ENCODE measurements at places on chromosomes 1 and 21. TPM values are rescaled to one million over a fixed set of nuclear protein-coding genes. Genes with fewer than 3 reads are reported as not detected.
A peak's percentile ranks its signal among the peaks of the same experiment; 100 is the strongest.

- DNase-seq: no peak
Measured at GRCh38 chr1:231062500-231063270, 22.6 kb upstream of the FAM89A start.

- no peak for DNase-seq
Measured at GRCh38 chr1:170886460-170886859, 48.9 kb upstream of the MROH9 start.

UBL4B gene
- total RNA-seq: not detected

GRCh38 chr1:226126824-226127569 is 59.5 kb downstream of the ACBD3 start:
- no peak for DNase-seq

DNA sequence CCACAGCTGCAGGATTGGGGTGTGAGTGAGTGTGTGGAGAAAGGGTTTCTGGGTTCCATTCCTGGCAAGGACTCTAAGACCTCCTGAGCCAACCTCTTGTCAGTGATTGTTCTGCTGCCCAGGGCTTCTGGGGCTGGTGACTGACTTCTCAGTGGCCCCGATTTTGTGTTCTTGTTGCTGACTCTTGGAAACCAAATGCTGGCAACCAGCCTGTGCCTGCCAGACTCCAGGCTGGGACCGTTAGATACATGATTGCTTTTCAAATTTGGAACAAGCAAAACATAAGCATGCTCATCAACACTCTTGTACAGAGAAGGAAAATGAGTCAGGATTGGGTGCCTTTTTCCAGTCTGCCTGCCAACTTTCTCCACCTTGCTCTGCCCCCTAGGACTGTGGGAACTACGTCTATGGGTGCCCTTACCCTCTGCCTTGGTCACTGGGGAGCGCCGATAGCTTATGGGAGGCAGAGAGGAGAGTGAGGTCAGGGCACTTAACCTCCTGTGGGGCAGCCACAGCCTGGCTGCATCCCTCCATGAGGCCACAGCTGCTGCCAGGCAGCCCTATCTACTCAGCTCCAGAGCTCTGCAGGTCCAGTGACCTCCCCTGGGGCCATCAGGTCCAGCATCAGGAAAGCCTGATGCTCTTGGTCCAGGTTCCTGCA is 39.3 kb upstream of the EPS8L3 start:
- DNase-seq: no peak

LMX1A gene
- total RNA-seq: not detected

GRCh38 chr1:110292031-110292741 is 47.0 kb upstream of the RBM15 start:
- DNase-seq: no peak

P3R3URF gene
- total RNA-seq: not detected

GRCh38 chr1:228275179-228275429 is 67.3 kb downstream of the OBSCN start:
- DNase-seq: no peak

GRCh38 chr1:89865498-89866382 is 44.9 kb downstream of the LRRC8D start:
- DNase-seq: no peak

DNA sequence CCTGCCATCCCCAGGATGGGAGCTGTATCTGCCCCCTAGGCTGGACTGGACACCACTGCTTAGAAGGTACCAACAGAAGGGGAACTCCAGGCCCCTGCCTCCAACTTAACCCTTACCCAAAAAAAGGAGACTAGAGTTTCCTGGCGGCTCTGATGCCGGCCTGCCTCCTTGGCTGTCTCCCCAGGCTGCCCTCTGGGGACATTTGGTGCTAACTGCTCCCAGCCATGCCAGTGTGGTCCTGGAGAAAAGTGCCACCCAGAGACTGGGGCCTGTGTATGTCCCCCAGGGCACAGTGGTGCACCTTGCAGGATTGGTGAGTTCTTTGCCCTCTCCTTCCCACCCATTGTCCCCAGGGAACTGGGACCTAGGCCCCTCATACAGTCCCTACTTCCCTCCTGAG is 8.1 kb upstream of the LRRC71 start:
- no peak for DNase-seq

GRCh38 chr1:180046674-180047073 is 92.1 kb downstream of the CEP350 start:
- no peak for DNase-seq

- no peak for DNase-seq
Measured at GRCh38 chr1:29164588-29164987, 17.1 kb downstream of the SRSF4 start.

GRCh38 chr1:65434760-65435159 is 14.3 kb downstream of the LEPR start:
- DNase-seq: no peak

DNA sequence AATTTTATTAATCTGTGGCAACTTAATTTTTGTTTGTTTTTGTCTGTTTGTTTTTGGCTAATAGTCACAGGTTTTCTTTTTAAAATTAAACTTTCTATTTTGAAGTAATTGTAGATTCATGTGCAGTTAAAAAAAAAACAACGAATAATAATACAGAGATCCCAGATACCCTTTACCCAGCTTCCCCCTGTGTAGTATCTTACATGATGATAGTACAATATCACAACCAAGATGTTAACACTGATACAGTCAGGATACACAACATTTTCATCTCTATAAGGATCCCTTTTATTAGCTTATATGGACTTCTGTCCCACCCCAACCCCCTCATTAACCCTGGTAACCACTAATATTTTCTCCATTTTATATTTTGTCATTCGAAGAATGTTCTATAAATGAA is 5.9 kb downstream of the VPS45 start:
- DNase-seq: no peak

APOBEC4 gene
- not detected for total RNA-seq

- no peak for DNase-seq
Measured at GRCh38 chr1:3494321-3495308, 40.1 kb downstream of the ARHGEF16 start.

DNA sequence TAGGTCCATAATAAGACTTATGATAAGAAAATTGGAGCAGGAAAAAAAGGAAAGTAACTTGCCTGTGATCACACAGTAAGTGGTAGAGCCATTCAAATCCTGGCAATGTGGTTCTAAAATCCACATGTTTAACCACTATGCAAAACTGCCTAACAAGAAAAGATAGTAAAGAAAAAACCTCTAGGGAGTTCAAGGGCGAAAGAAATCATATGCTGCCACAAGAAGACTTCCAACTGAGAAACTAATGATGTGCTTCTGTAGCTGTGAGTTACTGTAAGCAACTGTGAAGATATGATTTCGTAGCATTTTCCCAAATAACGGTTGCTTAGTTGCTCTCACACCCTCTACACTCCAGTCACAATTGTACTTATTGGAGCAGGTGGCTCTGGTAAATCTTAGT is 20.9 kb upstream of the LYPLAL1 start:
- DNase-seq: no peak

DNA sequence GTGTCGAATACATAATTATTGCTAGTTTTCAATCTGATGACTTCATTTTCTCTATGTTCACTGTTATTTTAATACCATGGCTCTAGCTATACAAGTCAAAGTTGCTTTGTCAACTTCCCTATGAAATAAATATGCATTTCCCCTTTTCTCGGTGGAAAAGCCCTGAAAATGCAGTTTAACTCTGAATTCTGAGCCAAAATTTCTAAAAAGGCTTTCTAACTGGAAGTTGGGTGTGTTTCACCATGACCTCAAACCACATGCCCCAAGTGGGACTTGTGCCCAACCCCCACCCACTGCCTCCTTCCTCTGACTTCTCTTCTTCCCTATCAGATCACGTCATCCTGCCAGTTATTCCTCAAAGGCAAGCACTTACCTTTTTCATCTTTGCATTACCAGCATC is 8.9 kb downstream of the MKNK1 start:
- DNase-seq: peak; percentile 73

DMBX1 gene
- total RNA-seq: not detected

TCEA3 gene
- 7.8 TPM for total RNA-seq

S100B gene
- total RNA-seq: not detected

DNA sequence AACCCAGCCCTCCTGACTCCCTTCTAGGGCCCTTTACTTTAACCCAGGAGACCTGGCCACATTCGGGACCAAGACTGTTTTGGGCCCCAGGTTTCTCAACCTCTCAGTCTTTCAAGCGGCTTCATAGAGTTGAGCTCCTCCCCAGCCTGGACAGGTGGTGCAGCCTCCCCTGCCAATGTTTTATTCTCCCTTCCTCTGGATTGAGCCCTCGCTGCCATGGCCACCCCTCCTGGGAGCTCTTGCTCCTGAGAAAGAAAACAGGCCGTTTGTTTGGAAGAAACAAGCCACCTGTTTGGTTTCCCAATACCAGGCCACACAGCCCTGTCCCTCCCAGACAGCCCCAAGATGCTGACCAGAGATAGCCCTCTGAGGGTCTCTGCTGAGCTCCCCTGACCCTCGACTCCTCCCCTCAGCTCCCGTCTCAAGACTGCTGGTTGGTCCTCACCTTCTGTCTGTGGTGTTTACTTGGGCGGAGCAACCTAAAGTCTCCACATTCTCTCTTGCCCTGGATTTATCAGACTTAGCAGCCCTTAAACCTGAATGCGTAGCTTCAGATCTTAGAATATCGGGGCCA is 3.3 kb downstream of the TMEM51 start:
- DNase-seq: no peak

GRCh38 chr1:183845681-183846080 is 40.8 kb downstream of the RGL1 start:
- no peak for DNase-seq

TNNI3K gene
- not detected for total RNA-seq

CLDN17 gene
- total RNA-seq: not detected

BRINP2 gene
- not detected for total RNA-seq

AMY2A gene
- total RNA-seq: not detected

PRAMEF14 gene
- not detected for total RNA-seq

DNA sequence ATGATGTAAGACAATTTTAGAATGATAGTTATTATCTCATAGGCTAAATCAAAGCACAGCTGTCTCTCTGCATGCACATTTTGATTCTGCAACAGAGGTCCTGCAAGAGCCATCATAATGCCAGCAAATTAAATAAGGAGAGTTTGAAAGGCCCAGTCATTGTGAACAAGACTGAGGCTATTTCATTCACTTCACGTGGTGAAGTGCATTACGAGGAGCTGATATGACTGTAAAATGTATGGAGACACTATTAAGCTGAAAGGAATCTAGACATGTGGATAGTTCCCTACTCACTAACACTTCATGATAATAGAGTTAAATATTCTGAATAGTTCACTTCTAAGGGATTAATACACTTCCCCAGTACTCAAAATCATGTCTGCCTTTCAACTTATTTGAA is 299.0 kb downstream of the SMYD3 start:
- DNase-seq: no peak

- DNase-seq: no peak
Measured at GRCh38 chr1:30366911-30367310, 356.5 kb downstream of the MATN1 start.

DNA sequence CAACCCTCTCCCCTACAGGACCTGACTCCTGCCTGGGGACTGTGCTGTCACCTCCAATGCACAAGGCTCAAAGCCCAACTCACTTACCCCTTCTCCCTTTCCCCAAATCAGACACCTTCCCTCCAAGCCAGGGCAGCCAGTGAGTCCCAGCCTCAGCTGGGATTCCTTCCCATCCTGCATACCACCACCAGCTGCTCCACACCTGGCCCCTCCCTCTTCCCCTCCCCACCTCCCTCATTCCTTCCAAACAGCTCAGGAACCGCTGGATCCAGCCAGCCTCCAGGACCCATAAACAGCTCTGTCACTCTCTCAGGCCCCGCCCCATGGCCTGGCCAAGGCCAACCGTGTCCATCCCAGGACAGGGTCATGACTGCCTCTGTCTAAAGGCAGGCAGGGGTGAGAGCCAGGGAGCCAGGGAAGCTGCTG is 41.4 kb downstream of the ACOT7 start:
- DNase-seq: no peak

PLA2G2A gene
- not detected for total RNA-seq

- DNase-seq: no peak
Measured at GRCh38 chr1:60583696-60584095, 498.7 kb upstream of the NFIA start.

- DNase-seq: no peak
Measured at GRCh38 chr21:42413500-42413899, 9.8 kb downstream of the UBASH3A start.

GRCh38 chr1:38776466-38777065 is 83.0 kb downstream of the RRAGC start:
- DNase-seq: no peak
